Right lung (tissue), 10 donors: ENCODE measurements at places on chromosomes 13 and 19.
A peak's percentile ranks its signal among the peaks of the same experiment; 100 is the strongest.

DNA sequence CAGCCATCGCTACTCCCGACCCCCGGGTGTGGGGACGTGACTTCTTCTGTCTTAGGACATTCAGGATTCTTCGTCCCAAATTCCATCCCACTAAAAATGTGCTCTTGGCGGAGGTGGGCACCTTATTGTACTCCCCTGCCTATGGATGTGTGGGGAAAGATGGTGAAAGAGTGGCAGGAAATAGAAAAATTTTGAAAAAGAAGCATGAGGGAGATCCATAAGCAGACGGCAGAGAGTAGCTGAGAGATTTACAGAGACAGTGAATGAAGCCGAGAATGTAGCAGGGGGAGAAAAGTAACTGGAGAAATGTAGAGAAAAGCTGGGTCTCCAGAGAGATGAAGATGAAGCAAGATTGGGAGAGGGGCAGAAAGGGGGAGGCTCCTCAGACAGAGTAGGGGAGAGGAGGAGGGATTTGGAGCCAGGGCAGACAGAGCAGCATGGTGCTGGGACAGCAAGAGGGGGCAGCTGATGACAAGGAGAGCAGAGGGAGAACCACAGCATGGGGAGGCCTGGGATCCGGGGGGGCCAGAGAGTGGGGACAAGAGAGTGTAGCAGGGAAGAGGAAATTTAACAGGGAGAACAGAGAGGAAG is 843 bp downstream of the ZNF610 start:
- DNase-seq, result no peak

- no peak for DNase-seq
Observed at GRCh38 chr13:42021851-42022250, 26.6 kb upstream of the DGKH start.

DNA sequence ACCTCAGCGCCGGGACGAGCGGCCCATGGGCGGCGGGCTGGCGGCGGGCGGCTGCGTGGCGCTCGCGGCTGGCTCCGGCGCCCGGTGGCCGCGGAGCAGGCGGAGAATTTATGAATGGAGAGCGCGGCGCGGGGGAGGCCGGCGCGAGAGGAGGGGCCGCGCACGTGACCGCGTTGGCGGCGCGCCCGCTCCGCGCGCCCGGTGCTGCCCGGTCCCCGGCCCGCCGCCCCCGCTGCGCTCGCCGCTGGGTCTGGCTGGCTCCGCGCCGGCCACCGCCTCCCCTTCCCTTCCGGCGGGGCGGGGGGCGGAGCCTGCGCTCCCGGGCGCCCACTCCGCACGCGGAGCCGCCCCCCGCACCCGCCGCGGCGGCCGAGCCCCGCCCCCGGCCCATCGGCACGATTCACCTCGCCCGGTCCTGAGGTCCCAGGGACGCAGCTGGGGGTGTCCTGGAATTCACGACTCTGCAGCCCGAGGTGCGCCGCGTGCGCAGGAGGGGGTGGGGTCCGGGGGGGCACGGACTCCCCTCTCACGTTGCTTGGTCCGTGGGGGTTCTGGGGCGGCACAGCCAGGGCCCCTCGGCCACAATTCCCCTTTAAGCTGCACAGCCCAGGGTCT is at the start of gene CBARP:
CBARP (minus strand) TSS at position 252 of the 615 bp plus-strand sequence. CDS start 1,905 bp downstream, outside the sequence.
- no peak for DNase-seq

DNA sequence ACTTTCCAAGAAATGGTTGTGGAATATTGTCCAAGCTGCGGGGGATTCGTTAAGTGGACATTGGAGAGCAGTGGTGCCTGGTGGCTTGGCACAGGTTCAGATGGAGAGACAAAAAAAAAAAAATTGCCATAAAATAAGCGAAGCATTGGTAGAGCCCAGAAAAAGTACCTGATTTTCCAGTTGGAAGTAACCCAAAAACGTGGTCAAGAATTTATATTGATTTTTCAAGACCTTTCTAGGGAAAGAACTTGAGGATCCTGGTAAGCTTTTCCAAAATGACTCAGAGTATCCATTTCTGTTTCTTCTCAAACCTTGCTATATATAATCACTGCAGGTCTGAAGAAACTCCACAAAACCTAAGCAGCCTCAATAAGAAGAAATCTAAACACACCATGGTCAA is 94.6 kb downstream of the ING1 start:
- no peak for DNase-seq

DNA sequence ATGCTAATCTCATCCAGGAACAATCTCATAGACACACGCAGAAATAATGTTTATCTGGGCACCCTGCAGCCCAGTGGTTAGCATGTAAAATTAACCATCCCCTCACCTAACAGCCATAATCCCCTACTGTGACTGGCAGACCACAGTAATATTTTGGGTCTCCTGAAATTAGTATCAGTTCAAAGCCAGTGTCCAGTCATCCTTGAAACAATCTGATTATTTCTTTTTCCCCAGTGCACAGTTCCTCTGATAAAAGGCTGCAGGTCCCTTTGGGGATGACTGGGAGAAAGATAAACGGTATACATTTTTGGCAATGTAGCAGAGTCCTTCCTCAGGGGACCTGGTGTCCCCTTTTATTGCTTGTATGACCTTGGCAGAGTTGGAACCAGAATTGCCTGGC is 50.4 kb upstream of the CYSLTR2 start:
- no peak for DNase-seq

DNA sequence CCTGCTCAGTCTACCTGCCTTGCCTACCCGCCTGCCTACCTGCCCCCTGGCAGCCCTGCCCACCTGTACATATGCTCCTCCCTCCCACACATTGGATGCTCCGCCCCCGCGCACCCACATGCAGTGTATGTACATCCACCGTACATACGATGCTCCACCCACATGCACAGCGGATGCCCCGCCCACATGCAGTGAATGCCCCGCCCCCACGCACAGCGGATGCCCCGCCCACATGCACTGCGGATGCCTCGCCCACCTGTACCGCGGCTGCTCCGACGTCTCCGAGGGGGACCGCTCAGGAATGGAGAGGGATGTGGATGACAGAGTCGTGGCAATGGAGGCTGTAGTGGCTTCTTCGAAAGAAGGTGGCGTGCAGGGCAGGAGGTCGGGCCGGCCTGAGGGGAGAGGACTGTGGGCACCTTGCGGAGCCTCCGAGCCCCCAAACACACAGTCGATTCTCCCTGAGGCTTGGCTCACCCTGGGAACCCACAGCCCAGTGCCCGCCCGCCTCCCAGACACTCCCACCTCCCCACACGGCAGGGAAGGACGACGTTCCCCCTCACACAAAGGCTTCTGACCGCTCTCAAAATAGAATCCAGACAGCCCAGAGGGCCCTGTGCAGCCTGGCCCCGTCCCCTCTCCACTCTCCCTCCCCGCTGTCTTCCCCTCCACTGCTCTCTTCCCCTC is 16.5 kb upstream of the CACTIN start:
- DNase-seq, result no peak

GRCh38 chr13:92734545-92734944 is 492.1 kb upstream of the GPC6 start:
- DNase-seq, result no peak

GRCh38 chr13:30864433-30865122 is 41.5 kb upstream of the MEDAG start:
- DNase-seq, result no peak

DNA sequence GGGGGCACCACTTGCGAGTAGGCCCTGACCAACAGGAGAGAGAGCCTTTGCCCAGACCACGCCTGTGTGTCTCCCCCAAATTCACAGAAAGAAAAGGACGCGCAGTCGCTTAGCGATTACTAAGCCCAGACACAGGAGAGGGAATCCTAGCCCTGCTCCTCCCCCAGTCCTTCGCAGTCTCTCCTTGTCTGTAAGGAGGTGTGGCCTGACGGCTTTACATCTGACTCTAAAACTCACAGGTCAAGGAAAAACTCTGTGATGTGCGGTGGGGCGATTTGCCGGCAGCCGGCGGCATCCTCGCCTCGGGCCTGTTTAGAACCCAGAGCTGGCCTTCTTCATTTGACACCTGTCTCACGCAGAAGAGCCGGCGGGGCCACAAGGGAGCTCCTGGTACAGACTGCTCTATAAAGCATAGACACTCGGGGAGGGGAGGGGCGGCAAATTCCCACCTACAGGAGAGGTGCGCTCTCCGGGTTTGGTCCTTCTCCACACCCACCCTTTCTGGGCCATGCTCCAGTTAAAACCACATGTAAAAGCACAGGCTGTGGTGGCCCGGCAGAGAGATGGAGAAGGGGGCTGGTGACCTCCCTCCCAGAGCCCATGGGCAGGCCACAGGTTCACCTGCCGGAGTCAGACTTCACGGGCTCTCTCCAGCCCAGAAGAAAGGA is 17.8 kb downstream of the GPR12 start:
- no peak for DNase-seq

DNA sequence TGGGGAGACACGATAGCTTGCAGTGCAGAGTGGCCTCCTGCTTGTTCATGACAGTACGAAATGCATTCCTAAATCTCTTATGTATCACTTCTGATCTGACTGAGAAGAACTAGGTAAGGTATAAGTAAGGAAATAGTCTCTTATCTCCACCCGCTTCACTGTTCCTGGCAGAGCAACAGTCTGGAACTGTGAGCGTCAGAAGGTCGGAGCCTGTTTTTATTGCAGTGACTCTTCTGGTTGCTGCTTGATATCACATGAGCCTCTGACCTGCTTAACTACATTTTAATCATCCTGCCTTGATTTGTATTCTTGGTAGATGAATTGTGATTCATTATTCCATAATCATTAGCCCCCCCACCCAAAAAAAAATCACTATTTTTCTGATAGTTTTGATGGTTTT is 69.0 kb downstream of the COL4A2 start:
- DNase-seq, result no peak

DNA sequence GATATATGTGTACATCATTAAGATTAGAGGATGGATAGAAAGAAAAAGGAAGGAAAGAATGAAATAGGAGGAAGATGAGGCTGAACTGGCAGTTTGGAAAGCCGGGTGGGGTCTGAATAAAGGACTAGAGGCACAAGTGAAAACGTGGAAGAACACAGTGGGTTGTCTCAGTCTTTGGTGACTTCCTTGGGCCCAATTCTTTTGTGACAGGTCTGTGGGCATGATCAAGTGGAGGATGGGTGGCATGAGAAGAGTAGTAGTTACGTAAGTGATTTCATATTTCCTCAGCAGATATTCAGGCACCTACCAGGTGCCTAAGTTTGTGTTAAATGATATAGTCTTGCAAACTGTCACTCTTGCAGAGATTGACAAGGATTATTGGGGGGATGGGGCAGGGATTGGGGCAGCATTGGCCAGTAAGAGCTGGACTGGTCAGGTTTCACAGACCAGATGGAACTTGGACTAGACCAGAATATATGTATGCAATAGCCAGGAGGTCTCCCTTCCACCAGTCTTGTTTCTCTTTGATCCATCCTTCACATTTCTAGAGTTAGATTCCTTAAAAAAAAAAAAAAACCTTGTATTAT is 2.7 kb downstream of the TPP2 start:
- DNase-seq, result no peak

- no peak for DNase-seq
Observed at GRCh38 chr13:53411463-53411862, 382.9 kb downstream of the OLFM4 start.

GRCh38 chr13:91132786-91133185 is 214.7 kb upstream of the MIR17HG start:
- peak; percentile 21 for DNase-seq

GRCh38 chr19:28731577-28731976 is 481.4 kb downstream of the UQCRFS1 start:
- DNase-seq, result no peak

DNA sequence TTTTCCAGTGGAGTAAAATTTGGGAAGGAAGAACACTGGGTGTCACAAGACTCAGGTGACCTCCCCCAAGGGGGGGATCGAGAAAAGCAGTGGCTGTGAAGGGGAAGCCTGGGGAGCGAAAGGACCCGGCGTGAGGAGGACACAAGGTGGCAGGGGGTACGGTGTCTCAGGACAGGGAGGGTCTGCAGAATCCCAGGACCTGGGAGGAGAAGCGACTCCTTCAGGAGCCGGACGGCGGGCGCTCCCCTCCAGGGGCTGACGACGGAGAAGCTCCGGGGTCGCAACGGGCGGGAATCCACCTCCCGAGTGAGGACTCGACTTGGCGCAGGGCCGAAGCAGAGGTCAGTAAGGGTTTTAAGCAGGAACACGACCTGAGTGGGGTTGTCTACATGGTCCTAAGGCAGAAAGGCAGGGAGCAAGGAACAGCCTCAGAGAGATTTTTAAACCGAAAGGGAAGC is 529 bp downstream of the ZNF836 start:
- no peak for DNase-seq

GRCh38 chr19:44093931-44094765 is at the start of gene ZNF224:
ZNF224 (plus strand) TSS chr19:44094361; CDS start chr19:44097874, 3,513 bp downstream.
- peak; percentile 90 for DNase-seq

DNA sequence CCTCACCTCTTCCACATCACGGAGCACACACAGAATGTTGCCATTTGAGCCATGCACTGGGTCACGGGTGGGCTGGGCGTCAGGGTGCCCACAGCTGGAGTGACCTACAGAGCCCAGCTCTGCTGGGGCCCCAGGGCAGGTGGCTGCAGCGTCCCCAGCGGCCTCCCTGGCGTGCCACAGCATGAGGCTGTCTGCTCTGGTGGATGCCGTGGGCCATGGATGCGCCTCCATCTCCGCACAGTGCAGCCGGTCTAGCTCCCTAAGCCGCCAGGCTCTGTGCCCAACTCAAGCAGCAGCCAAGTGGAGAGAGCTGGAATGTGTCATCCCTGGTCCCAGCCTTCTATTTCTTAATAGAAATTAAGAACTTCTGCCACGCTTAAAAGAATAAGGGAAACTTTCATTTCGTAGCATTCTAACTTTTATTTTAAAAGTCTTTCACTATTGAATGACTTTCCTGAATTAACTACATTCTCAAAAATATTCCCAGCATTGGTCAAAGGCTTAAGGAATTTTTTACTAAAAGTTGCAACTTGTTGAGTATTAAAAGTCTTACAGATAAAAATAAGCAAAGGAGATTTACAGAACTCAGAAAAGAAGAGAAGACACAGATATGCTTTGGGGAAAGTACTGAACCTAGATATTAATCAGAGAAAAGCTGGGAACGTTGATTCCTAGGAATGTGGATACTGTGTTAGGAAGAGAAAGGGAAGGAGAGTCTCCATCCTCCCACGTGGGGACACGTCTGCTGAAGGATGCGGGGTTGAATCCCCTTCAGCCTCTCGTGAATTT is 59.3 kb downstream of the ATP11A start:
- DNase-seq, result no peak

DNA sequence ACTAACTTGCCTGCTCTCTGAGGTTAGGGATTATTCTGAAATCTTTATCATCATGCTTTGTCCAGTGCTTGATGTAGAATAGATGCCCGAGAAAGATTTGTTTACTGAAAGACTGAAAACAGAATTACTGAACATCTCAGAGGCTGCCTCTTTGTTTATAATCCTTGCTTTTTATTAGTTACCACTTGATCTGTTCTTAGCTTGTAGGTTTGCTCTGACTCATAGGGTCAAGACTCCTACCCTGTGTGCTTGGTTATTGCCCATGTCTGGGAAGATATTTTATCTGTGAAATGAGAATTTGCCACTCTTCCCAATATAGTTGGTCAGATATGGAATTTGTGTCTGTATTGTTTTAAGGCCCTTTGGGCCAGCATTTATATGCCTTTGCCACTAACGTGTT is 675.3 kb downstream of the DIAPH3 start:
- DNase-seq, result no peak

GRCh38 chr19:27796073-27796472 is 1416.9 kb downstream of the UQCRFS1 start:
- no peak for DNase-seq
